ENCODE measurements at places on chromosomes 6 and 20.

DNA sequence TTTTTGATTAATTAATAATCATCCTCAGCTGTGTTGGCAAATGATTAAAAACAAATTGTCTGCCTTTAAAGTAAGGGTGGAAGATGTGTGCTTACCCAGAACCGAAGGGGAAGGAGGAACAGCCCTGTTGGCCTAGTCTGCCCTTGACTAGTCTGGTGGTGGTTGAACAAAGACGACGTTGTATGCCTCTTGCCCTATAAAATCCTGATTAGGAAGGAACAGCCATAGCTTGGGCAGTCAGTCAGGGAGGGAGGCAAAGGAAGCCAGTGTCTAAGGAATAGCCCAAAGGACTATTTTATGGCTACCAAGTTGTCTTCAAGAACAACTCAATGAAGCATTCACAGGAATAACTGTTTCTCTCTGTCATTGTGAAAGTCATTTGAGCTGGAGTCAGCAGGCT is 70.7 kb downstream of the PRDM1 start:
- no peak for DNase-seq

- DNase-seq = no peak
These were observed 192.3 kb upstream of the THBS2 start for GRCh38 chr6:169445661-169446581.

- DNase-seq = no peak
These were observed 197.5 kb upstream of the SIM1 start for GRCh38 chr6:100662264-100662663.

GRCh38 chr20:25339608-25340007 is 51.0 kb downstream of the ABHD12 start:
- DNase-seq = no peak

GRCh38 chr20:18856873-18857272 is 43.3 kb downstream of the SCP2D1 start:
- DNase-seq = no peak

DNA sequence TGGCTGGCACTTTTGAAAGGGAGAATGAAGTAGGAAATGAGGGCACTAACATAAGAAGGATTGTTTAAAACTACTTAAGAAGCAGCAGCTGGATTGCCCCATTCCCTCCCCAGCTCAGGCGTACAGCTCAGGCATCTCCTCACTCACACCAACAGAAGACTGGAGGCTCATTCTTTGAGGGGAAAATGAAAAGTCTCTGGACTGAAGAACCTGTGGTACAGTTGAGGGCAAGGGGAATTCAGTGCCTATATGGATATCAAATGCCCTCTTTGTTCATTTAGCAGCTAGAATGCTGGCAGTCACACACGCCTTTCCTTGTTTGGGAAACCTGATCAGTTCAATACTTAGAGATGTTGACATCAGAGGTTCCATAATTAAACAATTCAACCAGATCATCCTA is 502.1 kb upstream of the SOX4 start:
- no peak for DNase-seq
